GM23248 (cell line): ENCODE measurements at places on chromosomes 4 and X. TPM values are rescaled to one million over a fixed set of nuclear protein-coding genes. Genes with fewer than 3 reads are reported as not detected.

Gene FRG2
- 0.14 TPM in 1 of 2 replicates, not detected in the other for polyA plus RNA-seq

- H3K27ac ChIP-seq = no peak overlapping the region
- DNase-seq = peak; percentile 45
- no peaks in the 10 kb centered on the region for H3K4me1 ChIP-seq
- H3K4me3 ChIP-seq = no peak overlapping the region
- H3K36me3 ChIP-seq = no peaks in the 10 kb centered on the region
These were observed 114.6 kb downstream of the CPE start for GRCh38 chr4:165493359-165493758.

GRCh38 chrX:118726887-118727685 lies at the start of gene IL13RA1:
IL13RA1 (plus strand) TSS chrX:118727606; CDS start chrX:118727639, 33 bp downstream.
- no peaks in the 10 kb centered on the region for H3K36me3 ChIP-seq
- peaks cover 40% of the 10 kb centered on the region for H3K4me1 ChIP-seq
- H3K27me3 ChIP-seq = no peaks in the 10 kb centered on the region
- peak; percentile 91 for DNase-seq
- H3K4me3 ChIP-seq = peak within 1 kb of the TSS; percentile 82

DNA sequence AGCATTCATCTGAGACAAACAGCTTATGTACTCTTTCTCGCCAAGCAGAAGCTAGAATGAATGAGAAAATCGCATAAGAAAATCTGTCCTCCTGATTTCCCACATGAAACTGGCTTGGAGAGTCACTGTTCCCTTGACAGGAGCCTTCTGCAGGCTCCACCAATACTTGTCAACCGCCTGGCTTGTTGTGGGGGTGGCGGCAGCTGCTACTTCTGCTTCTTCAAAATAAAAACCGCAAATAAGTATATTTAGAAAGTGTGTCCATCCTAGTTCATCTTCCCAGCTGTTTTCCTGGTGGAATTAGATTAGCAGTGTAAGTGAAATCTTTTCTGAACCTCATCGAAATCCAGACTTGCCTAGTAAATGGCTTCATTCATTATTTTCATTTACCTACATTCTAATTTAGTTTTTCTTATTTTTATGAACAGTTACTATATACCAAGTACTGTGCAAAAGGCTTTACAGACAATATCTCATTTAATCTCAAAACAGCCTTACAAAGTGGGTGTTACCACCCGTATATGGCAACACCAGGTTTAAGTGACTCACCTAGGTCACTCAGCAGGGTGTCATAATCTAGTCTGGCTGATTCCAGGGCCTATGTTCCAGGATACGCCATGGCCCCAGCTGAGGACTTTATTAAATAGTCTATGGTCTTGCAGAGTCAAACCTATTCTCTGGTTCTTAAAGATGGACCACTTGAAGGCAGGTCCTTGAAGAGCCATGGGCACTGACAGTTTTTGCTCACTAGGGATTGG lies 104.6 kb upstream of the IGFBP7 start:
- peaks cover 12% of the 10 kb centered on the region for H3K27me3 ChIP-seq
- DNase-seq = no peak
- H3K4me3 ChIP-seq = no peak overlapping the region
- H3K4me1 ChIP-seq = no peaks in the 10 kb centered on the region

Gene H2BW2
- polyA plus RNA-seq = not detected in 2 replicates

Gene CENPVL3
- not detected in 2 replicates for polyA plus RNA-seq

Gene STATH
- not detected in 2 replicates for polyA plus RNA-seq

- no peak for DNase-seq
- H3K4me3 ChIP-seq = no peak overlapping the region
- no peaks in the 10 kb centered on the region for H3K36me3 ChIP-seq
- H3K27me3 ChIP-seq = no peaks in the 10 kb centered on the region
- H3K4me1 ChIP-seq = peaks cover 32% of the 10 kb centered on the region
- no peak overlapping the region for H3K27ac ChIP-seq
These were observed 3.2 kb downstream of the SEL1L3 start for GRCh38 chr4:25859429-25860148.

DNA sequence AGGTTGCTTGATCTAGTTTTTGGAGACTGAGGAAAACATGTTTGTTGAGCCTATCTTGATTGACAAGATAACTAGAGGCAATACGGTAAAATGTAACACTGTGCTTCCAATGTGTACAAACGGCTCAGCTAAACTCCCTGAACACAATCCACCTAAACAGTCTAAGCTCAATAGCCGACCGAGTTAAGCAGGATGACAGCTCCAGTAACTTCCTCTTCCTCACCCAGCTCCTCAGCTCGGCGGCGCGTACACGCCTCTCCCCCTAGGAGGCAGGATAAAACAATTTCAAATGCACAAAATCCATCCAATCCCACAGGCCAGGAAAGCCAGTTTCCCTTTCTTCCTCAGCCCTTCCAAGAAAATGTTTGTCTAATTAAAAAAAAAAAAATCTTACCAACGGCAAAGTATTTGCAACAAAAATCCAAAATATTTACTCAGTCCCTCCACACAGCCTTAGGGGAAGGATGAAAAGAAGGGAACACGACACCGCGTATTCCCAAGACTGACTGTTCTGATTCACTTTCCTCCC lies 1.0 kb downstream of the CNOT6L start:
- H3K4me1 ChIP-seq = 0 out of 2 replicates have a peak, but pooled peaks cover 19% of the 10 kb centered on the region
- H3K36me3 ChIP-seq = no peaks in the 10 kb centered on the region
- peak overlapping the region; percentile 88 for H3K27ac ChIP-seq
- H3K4me3 ChIP-seq = peak overlapping the region; percentile 93

DNA sequence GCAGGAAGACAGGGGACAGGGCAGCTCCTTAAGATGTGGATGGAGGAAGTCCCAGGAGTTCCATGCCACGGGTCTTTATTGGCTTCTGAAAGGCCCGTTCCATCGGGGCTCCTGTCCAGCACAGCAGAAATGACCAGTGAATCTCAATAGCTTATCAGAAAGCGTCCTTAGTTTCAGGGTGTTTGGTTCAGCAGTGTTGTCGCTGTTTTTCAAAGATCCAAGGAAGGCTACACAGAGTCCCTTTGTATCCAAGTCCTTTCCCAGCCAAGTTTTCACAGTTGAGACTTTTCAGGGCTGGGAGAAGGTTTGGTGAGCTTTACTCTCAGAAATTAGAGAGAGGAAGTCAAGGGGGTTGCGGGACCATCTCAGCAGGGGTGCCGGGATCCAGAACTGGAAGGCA lies 5.0 kb upstream of the ZCCHC4 start:
- H3K27ac ChIP-seq = no peak overlapping the region
- no peak for DNase-seq
- H3K27me3 ChIP-seq = no peaks in the 10 kb centered on the region
- no peaks in the 10 kb centered on the region for H3K36me3 ChIP-seq
- H3K4me1 ChIP-seq = peaks cover 13% of the 10 kb centered on the region; the same call in 1 of the 2 replicates

DNA sequence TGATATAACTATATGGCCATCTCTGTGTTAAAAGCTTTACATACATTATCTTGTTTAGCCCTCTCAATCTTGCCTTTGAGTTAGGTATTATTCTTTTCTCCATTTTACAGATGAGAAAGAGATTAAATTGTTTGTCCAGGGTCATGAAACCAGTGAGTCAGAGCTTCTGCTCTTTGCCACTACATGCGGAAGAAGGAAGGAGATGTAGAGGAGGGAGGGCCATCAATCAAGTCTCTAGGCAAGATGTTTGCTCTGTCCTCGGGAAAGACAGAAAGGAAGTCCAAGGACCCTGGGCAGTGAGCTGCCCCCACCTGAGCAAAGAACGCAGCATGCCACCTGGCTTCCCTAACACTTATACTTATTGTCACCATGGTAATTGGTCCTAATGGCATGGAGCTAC lies 133.7 kb upstream of the IL1RAPL2 start:
- H3K36me3 ChIP-seq = no peaks in the 10 kb centered on the region
- no peaks in the 10 kb centered on the region for H3K4me1 ChIP-seq
- DNase-seq = no peak
- H3K27ac ChIP-seq = no peak overlapping the region
- H3K27me3 ChIP-seq = no peaks in the 10 kb centered on the region
- no peak overlapping the region for H3K4me3 ChIP-seq

DNA sequence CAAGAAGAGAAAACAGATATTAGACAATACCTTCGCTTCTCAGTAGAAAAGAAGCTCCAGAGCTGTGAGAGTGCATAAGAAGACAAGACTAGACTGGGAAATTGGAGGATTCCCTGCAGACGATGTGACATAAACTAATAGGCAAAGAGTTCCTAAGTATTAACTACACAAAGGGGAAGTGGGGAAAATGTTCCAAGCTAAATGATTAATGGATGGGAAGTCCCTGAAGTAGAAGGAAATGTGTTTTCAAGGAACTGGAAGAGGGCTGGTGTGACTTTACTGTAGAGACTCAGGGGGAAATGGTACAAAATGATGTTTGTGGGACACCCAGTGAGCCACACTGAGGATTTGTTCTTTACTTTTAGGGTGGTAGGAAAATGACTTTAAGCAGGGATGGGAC lies 69.7 kb upstream of the DCLK2 start:
- no peak overlapping the region for H3K4me3 ChIP-seq
- no peak for DNase-seq
- H3K27ac ChIP-seq = no peak overlapping the region
- peaks cover 51% of the 10 kb centered on the region for H3K4me1 ChIP-seq
- H3K36me3 ChIP-seq = no peaks in the 10 kb centered on the region

Gene IL15
- polyA plus RNA-seq = 7.6 and 8.5 TPM in 2 replicates

DNA sequence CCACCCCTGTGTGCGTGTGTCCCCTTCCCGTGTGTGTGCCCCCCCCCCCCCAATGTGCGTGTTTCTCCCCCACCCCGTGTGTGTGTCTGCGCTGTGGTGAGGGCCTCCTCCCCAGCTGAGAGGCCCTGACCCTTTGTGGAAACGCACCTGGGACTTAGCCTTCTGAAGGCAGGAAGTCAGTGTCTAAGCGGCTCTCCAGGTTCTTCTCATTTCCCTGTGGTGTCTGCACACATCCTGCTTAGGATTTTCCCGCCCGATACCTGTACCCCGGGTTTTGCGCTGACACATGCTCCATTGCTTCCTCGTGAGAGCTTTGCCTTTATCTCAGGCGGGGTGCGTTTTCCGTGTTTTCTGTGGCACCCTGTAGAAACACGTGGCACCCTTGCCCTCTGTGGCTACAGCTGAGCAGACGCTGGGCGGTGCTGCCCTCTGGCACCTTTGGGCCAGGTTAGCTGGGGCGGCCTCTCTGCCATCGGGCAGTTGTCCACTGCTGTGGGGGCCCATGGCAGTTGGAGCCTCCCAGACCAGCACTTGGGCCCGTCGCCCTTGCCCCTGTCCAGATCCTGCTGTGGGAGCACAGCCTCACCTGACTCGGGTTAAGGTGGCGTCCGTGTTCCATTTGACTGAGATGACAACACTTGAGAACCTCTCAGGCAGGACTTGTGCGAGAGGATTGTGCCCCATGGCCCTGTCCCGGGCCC lies 26.3 kb downstream of the MAEA start:
- no peaks in the 10 kb centered on the region for H3K4me1 ChIP-seq
- peaks cover 20% of the 10 kb centered on the region; the same call in 1 of the 2 replicates for H3K36me3 ChIP-seq
- no peak for DNase-seq
- H3K27ac ChIP-seq = no peak overlapping the region
- H3K4me3 ChIP-seq = no peak overlapping the region
- H3K27me3 ChIP-seq = no peaks in the 10 kb centered on the region

GRCh38 chr4:138659812-138660316 lies 355.7 kb upstream of the NOCT start:
- no peak for DNase-seq
- H3K36me3 ChIP-seq = no peaks in the 10 kb centered on the region
- H3K27me3 ChIP-seq = no peaks in the 10 kb centered on the region
- H3K27ac ChIP-seq = no peak overlapping the region
- H3K4me3 ChIP-seq = no peak overlapping the region

DNA sequence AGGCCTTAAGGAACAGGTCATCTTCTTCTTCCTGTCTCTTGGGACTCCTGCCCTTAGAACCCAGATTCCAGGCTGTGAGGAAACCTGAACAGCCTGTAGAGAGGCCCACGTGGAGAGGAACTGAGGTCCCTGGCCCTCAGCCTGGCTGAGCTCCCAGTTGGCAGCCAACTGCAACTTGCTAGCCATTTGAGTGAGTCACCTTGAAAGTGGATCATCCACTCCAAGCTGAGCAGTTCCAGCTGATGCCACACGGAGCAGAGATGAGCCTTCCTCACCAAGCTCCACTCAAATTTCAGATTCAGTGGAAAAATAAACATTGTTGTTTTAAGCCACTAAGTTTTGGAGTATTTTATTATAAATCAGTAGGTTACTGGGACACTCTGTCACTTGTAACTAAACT lies 392.5 kb downstream of the BCOR start:
- H3K4me1 ChIP-seq = no peaks in the 10 kb centered on the region
- H3K27ac ChIP-seq = no peak overlapping the region
- no peak overlapping the region for H3K4me3 ChIP-seq
- DNase-seq = peak; percentile 89

DNA sequence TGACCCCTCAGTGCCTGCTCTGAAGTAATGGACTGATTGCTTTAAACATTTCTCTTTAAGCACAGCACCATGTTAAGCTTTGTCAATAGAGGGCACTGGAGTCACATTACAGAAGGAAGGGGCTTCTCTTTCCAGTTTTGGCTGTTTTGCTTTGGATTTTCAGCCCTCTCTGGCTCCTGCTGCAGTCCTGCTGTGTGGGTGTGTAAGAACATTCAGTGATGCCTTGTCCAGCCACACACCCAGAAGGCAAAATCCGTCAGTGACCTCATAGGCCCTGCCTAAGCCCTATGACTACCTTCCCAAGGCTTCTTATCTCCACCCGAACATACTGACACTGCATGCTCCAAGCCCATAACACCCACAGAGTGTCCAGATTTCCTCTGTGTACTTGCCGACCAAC lies 215.3 kb upstream of the CTSO start:
- H3K36me3 ChIP-seq = no peaks in the 10 kb centered on the region
- H3K27ac ChIP-seq = peak overlapping the region; percentile 57
- no peak overlapping the region for H3K4me3 ChIP-seq
- H3K4me1 ChIP-seq = peaks cover 16% of the 10 kb centered on the region
- peak; percentile 90 for DNase-seq

DNA sequence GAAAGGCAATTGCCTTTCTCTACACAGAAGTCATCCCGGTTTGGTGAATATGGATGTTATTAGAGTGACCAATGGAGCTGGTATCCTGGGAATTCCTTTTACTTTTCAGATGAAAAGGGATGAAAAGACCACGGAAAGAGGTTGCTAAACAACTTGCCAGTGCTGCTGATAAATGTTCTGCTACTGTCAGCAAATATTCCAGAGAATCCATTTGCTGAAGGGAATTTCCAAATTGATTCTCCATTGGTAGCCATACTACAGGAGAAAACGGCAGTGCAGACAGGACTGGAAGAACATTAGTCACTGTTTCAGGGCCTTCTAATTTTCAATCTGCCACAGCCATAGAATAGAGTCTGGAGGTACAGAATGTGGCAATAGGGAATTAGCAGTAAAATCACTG lies 451.5 kb downstream of the PCDH11X start:
- no peaks in the 10 kb centered on the region for H3K36me3 ChIP-seq
- H3K4me3 ChIP-seq = no peak overlapping the region
- DNase-seq = no peak
- no peaks in the 10 kb centered on the region for H3K27me3 ChIP-seq
- no peaks in the 10 kb centered on the region for H3K4me1 ChIP-seq

GRCh38 chrX:40152173-40152711 lies 54.5 kb upstream of the BCOR start:
- peak overlapping the region; percentile 62 for H3K27ac ChIP-seq
- peak; percentile 67 for DNase-seq
- H3K27me3 ChIP-seq = no peaks in the 10 kb centered on the region
- H3K36me3 ChIP-seq = no peaks in the 10 kb centered on the region
- H3K4me1 ChIP-seq = no peaks in the 10 kb centered on the region; the same call in 1 of the 2 replicates
- peak overlapping the region; percentile 68 for H3K4me3 ChIP-seq
